B cell (primary cell): ENCODE measurements at places on chromosomes 12 and 14. TPM values are rescaled to one million over a fixed set of nuclear protein-coding genes. Genes with fewer than 3 reads are reported as not detected.

Gene FOXM1
- total RNA-seq, result 0.51 and 0.84 TPM in 2 replicates

Gene TAS2R7
- not detected in 2 replicates for total RNA-seq

Gene LRRK2
- 56.5 and 60.2 TPM in 2 replicates for total RNA-seq

Gene TAS2R30
- 9.5 and 11.2 TPM in 2 replicates for total RNA-seq

Gene NFATC4
- total RNA-seq, result 7.6 and 7.9 TPM in 2 replicates

Gene SLCO1B1
- total RNA-seq, result not detected in 2 replicates

Gene OR9K2
- total RNA-seq, result not detected in 2 replicates

DNA sequence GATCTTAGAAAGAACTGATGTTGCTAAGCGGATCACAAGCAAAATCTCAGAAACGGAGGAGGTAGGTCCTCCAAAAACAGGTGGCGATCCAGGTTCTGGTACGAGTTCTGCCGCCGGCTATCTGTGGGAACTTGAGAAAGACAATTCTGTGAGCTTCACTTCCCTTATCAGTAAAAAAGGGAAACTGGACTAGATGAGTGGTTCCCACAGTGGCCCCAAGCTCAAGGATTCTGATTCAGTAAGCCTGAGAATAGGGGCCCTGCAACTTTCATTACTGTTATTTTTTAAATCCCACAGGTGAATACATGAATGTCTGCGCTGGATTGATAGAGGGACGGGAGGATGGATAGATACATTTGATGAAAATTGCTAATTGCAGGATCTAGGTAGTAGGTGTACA lies 160.2 kb downstream of the PPM1H start:
- H3K27me3 ChIP-seq, result no peaks in the 10 kb centered on the region
- no peaks in the 10 kb centered on the region for H3K36me3 ChIP-seq
- H3K4me3 ChIP-seq, result no peak overlapping the region

DNA sequence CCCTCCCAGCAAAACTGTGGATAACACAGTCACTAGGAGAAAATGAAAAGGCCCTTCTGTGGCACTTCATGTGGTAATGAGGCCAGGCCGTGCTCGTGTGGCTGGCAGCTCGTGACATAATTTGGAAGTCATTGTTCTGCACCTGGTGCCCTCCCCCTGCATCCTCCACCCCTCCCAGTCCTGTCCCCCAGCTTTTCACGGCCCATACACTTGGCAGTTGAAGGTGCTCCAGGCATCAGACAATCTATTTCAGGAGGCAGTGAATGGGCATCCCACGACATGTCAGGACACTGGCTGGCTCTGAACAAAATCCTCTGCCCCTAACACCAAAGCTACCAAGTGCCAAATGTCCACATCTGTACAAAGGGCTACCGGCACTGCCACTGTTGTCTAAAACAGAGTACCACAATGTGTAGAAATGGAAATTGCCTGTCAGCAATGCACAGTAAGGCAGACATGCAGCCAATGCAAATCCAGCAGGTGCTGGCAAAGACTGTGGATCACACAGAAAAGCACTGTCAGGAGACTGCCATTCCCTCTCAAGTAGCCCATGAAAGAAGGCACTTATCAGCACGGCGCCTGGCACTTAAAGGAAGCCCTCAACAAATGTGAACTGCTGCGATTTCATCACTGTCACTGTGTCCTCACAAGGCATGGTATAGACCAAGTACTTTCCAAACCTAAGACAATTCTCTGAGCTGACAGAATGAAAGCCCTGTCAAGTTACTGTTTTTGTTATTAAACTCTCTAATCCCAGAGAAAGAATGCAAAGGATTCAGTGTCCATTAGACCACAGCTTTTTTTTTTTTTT lies 39.1 kb downstream of the CORO1C start:
- no peak overlapping the region for H3K27ac ChIP-seq
- H3K27me3 ChIP-seq, result no peaks in the 10 kb centered on the region
- no peak overlapping the region for H3K4me3 ChIP-seq
- peaks cover 32% of the 10 kb centered on the region for H3K4me1 ChIP-seq
- DNase-seq, result peak; percentile 56

- no peak overlapping the region for H3K27ac ChIP-seq
- DNase-seq, result no peak
- H3K4me1 ChIP-seq, result no peaks in the 10 kb centered on the region
- H3K27me3 ChIP-seq, result no peaks in the 10 kb centered on the region
Measured at GRCh38 chr12:19191563-19191962, 62.0 kb downstream of the PLEKHA5 start.

DNA sequence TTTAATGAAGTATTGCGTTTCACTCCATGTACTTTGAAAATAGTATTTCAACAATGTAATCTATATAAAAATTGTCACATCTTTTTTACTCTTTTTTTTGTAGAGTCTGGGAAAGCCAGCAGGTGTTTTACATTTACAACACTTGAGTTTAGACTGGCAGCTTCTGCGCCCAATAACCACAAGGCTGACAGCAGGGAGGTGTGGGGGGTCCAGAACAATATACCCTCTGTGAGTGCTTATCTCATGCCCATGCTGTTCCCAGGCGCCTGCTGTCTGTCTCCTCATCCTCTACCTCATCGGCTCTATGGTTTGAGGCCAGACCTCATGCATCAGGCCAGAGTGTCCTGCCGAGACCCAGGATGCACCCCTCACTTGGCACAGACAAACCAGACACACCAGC lies 24.9 kb downstream of the FBRSL1 start:
- no peaks in the 10 kb centered on the region for H3K27me3 ChIP-seq
- no peaks in the 10 kb centered on the region for H3K36me3 ChIP-seq
- no peak overlapping the region for H3K4me3 ChIP-seq
- no peak overlapping the region for H3K27ac ChIP-seq

GRCh38 chr12:26921886-26922285 lies 15.9 kb downstream of the INTS13 start:
- H3K27me3 ChIP-seq, result no peaks in the 10 kb centered on the region
- no peak overlapping the region for H3K27ac ChIP-seq
- no peak overlapping the region for H3K4me3 ChIP-seq

DNA sequence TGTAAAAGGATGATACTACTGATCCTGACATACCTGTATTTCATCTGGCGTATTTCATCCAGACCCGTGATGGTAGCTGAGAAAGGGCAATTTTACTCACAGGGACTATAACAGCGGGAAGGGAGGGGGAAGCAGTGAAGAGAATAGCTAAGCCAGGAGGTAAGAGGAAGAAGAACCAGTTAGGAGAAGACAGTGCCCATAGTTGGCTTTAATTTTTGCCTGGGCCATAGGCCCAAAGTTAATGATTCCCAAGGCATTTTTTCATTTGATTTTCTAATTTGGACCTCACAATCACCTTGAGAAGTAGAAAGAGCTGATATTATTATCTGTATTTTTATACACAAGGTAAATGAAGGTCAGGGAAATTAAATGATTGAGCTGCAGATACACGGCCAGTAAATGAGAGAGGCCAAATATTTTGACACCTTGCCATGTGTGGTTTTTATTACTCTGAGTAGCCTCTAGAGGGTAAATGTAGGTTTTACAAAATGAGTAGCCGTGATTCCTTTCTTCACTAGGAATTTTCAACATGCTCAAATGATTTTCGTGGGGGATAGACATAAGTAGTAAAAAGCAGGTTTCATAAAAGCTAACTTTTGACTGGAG lies 382.2 kb downstream of the FUT8 start:
- no peak for DNase-seq
- no peak overlapping the region for H3K27ac ChIP-seq
- no peaks in the 10 kb centered on the region for H3K4me1 ChIP-seq

DNA sequence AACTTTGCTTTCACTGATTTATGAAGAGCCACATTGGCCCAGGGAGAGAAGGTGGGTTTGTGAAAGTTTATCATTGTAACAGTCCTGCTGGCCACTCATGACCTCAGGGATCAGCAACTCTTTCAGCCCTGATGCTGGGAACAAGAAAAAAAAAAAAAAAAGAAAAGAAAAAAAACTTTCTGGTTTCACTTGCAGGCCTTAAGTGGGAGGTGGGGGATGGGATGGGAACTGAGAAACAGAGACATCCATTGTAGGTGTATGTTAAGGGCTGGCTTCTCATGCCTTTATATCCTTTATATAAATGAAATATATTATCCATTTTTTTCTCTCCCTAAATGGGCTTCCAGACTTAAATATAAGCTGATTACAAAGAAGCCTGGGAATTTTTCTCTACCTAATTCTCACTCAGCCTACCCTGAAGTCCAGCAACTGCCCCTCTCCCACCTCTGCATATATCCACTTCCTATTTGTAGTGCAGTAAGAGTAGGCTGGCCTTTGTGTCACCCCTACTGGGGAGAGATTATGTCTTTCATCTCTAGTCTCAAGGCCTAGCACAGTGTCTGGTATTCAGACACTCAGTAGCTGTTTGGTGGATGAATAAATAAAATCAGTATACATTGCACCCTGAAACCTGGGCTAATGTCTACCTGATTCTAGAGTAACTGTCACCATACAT lies 187.1 kb downstream of the KICS2 start:
- no peaks in the 10 kb centered on the region for H3K27me3 ChIP-seq
- no peaks in the 10 kb centered on the region for H3K4me1 ChIP-seq
- H3K4me3 ChIP-seq, result no peak overlapping the region
- H3K27ac ChIP-seq, result no peak overlapping the region
- no peaks in the 10 kb centered on the region for H3K36me3 ChIP-seq

DNA sequence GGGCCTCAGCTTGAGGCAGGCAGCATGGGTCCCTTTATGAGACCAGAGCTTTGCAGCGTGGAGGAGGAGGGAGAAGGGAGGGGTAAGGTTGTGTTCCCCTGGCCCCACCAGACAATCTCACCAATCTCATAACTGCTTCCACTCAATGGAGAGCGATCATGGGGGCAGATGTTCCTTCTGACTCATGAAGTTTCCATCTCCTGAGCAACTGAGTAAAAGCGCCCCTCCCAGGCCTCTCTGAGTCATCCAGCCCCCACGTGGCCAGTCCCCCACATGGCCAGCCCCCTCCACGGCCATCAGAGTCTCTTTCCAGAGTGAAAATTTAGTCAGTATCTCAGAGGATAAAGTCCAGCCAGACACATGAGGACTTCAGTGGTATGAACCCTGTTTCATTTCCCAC lies 39.2 kb upstream of the PLXNC1 start:
- no peak overlapping the region for H3K4me3 ChIP-seq
- H3K4me1 ChIP-seq, result no peaks in the 10 kb centered on the region
- H3K27me3 ChIP-seq, result no peaks in the 10 kb centered on the region
- no peaks in the 10 kb centered on the region for H3K36me3 ChIP-seq
- H3K27ac ChIP-seq, result no peak overlapping the region

DNA sequence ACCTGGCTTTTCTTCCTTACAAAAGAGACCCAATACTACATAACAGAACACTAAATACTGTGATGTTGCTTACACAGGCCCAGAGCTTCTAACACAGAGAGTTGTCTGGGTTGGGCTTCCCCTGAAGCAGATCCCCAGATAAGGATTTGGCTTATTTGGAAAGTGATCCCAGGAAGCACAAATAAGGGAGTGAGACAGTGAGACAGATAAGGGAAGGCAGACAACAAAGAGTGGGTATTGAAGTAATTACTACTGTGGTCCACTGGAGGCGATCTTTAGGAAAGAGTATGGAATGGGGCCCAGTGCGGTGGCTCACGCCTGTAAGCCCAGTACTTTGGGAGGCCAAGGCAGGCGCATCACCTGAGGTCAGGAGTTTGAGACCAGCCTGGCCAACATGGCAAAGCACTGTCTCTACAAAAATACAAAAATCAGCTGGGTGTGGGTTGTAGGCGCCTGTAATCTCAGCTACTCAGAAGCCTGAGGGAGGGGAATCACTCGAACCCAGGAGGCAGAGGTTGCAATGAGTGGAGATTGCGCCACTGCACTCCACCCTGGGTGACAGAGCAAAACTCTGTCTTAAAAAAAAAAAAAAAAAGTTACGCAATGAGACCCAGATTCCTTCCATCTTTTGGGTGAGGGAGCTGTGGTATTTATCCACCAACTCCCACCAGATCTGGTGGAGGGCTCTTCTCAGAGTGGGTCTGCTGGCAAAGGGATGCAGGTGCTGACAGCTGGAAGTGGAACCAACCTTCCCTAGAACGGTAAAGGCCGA lies 10.2 kb upstream of the C12orf43 start:
- H3K27me3 ChIP-seq, result no peaks in the 10 kb centered on the region
- H3K36me3 ChIP-seq, result no peaks in the 10 kb centered on the region
- H3K27ac ChIP-seq, result no peak overlapping the region
- no peaks in the 10 kb centered on the region for H3K4me1 ChIP-seq

- H3K4me3 ChIP-seq, result no peak overlapping the region
- peaks cover 19% of the 10 kb centered on the region for H3K4me1 ChIP-seq
- no peaks in the 10 kb centered on the region for H3K27me3 ChIP-seq
- DNase-seq, result no peak
Measured at GRCh38 chr12:40162033-40162432, 56.2 kb upstream of the SLC2A13 start.

GRCh38 chr14:91185721-91186120 lies 58.8 kb downstream of the GPR68 start:
- H3K36me3 ChIP-seq, result no peaks in the 10 kb centered on the region
- no peak overlapping the region for H3K4me3 ChIP-seq
- no peaks in the 10 kb centered on the region for H3K27me3 ChIP-seq
- H3K4me1 ChIP-seq, result no peaks in the 10 kb centered on the region

GRCh38 chr14:89067293-89067972 lies 243.0 kb downstream of the TTC8 start:
- DNase-seq, result no peak
- no peaks in the 10 kb centered on the region for H3K27me3 ChIP-seq
- H3K4me3 ChIP-seq, result no peak overlapping the region

GRCh38 chr12:54704202-54704601 lies 56.0 kb upstream of the DCD start:
- no peak for DNase-seq
- no peak overlapping the region for H3K27ac ChIP-seq
- H3K4me3 ChIP-seq, result no peak overlapping the region
- no peaks in the 10 kb centered on the region for H3K36me3 ChIP-seq

GRCh38 chr14:89775151-89775550 lies 179.4 kb downstream of the EFCAB11 start:
- no peak for DNase-seq
- H3K4me1 ChIP-seq, result peaks cover 22% of the 10 kb centered on the region
- H3K27me3 ChIP-seq, result no peaks in the 10 kb centered on the region
- H3K36me3 ChIP-seq, result no peaks in the 10 kb centered on the region
- H3K4me3 ChIP-seq, result no peak overlapping the region
- H3K27ac ChIP-seq, result no peak overlapping the region

- H3K27ac ChIP-seq, result no peak overlapping the region
- peak overlapping the region; percentile 10 for H3K4me3 ChIP-seq
- peaks cover 53% of the 10 kb centered on the region for H3K27me3 ChIP-seq
- no peaks in the 10 kb centered on the region for H3K36me3 ChIP-seq
Measured at GRCh38 chr12:49088150-49088931, 6.3 kb downstream of the DHH start.

DNA sequence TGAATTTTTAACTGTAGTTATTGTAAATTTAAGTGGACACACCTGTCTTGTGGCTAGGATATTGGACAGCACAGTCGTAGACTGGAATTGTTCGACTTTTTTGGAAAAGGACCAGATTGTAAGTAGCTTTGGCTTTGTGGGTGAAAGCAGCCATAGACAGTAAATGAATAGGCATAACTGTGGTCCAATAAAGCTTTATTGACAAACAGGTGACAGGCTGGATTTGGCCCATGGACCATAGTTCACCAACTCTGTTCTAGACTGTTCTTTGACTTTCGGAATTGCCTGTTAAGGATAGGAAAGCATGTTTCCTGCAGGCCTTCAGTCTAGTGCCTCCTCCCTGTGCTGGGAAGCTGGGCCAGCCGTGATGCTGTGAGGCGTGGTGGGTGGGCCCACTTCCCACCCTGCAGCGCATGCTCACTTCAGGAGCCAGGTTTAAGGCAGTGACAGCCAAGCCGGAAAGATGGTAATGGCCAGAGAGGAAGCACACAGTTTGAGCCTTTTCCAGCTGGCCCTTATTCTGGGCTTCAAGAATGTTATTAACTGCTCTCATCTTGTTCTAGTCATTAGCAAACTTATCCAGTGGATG lies 51.8 kb downstream of the PPP2R5C start:
- H3K4me3 ChIP-seq, result no peak overlapping the region
- no peak for DNase-seq
- H3K36me3 ChIP-seq, result peaks cover 43% of the 10 kb centered on the region
